GM04504 (cell line): ENCODE measurements at places on chromosomes 12 and 14.
A peak's percentile ranks its signal among the peaks of the same experiment; 100 is the strongest.

DNA sequence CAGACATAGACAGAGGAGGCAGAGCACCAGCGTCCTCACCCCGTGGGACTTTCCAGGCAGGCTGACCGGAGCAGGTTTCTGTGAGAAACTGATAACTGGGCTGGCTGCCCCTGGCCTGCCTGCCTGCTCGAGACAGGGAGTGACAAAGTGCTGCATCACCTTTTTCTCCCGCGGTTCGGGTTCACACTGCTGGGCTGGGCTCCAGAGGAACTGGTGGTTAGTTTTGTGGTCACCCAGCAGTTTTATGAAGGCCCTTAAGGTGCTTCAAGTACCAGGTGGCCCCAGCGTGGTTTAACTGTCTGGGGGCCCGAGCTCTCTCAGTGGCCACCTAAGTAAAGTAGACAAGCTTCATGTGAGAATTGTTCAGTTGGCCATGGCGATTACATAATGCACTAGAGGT is 1073.6 kb downstream of the BCL11B start:
- DNase-seq, result no peak

DNA sequence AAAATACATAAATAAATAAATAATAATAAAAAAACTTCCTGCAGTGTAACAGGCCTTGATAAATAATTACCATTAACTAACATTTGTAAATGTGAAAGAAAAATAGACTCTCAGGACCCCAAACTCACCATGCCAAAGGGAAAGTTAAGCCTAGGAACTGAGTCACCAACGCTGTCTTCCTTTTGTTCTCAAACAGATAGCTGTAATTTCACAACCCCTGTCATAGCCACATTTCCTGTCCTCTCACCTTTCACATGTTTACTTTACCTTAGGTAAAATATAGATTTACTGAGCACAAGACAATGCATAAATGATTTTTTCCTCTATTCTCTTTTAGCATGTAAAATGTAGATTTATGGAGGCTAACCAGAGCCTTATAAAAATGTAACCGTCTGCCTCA is 35.9 kb upstream of the CHST11 start:
- DNase-seq, result no peak

- DNase-seq, result no peak
These were observed 3.3 kb downstream of the PARP2 start for GRCh38 chr14:20346713-20347112.

GRCh38 chr12:69309461-69309860 is 38.7 kb upstream of the LYZ start:
- DNase-seq, result no peak

DNA sequence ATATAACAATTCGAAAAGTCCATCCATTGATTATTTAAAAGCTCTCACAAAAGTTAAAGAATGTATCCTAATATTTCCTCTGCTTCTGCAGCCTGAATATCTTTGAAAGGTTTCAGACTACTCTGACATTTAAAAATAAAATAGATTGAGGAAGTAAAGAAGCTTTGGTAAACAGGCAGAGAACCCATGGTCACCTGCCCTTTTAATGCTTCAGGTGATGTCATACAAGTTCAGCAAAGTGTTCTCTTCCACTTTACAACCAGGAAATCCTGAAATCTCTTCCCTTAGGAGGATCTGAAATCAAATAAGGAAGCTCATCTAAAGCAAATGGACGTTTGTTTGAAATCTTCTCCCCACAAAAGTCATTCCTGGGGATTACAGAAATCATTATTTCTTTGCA is 322.4 kb downstream of the PDZRN4 start:
- DNase-seq, result no peak

- peak; percentile 54 for DNase-seq
These were observed 257.6 kb downstream of the EGLN3 start for GRCh38 chr14:33693237-33693636.

DNA sequence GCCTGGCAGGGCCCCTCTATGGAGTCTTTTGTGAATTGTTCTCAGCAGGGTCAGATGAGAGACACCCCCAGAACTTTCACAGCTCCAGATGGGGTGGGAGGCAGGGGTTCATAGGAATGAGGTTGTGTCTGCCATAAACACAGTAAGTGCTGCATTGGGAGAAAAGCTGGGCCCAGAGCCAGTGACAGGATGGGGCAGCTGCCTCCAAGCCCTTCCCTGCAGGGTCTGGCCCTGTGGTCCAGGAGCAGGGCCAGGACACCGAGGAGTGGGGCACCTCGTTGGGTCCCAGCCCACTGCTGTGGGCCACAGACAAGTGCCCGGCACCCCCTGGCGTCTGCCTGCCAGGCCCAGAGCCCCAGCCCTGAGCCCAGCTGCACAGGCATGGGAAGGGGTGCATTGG is 13.3 kb downstream of the INF2 start:
- DNase-seq, result no peak

DNA sequence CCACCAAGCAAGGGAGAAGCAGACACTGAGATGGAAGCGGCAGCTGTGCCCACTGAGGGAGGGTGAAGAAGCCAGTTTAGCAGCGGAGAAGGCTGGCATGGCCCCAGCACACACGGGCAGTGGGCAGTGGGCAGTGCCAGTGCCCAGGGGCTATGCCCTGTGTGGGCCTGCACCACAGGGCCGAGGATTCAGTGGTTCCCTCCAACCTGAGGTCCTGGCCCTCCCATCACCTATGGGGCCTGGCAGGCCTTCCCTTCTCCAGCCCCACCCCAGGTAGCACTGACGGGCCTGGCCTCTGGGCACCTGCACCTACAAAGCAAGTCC is 81.1 kb downstream of the ITPK1 start:
- no peak for DNase-seq

- DNase-seq, result no peak
These were observed 206.7 kb downstream of the AACS start for GRCh38 chr12:125271892-125272291.

DNA sequence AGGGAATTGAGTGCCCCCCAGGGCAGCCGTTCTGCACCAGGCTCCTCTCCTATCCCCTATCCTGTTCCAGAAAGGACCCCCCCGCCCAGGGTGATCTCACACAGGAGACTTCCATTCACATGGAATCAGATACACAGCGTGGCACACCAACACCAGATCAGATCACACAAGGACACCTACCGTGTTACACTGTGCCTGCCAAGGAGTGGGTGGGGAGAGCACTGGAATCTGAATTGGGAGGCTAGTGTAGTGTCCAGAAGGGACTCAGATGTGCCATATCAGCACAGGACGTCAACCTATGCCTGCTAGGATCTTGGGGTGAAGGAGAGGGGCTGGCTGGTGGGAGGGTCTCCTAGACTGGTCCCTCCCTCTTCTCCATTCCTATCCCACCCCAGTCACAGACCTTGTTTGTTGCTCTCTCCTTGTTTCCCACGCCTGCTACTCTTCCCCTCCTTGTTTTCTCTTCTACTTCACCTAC is 2.3 kb downstream of the PTMS start:
- no peak for DNase-seq
